CD8-positive, alpha-beta T cell (primary cell): ENCODE measurements at places on chromosomes 3 and 15.

DNA sequence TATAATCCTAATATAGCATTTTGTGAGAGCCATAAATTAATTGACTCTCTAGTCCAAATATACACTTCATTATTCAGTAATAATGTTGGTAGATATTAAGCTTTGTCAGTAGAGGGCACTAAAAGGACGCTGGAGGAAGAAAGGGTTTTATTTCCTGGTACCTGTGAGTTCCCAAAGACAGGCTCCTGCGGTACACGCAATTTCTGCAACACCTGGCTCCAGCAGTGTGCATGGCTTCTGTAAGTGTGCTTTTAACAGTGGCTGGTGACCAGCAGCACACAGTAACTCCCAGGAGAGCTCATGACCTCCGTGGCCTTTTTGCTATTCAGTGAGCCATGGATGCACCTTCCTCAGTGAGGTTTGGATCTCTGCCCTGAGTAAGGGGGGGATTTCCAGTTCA lies 338.3 kb upstream of the ZNF385D start:
- no peak for DNase-seq

- DNase-seq = no peak
Observed at GRCh38 chr15:82922737-82923136, 29.8 kb downstream of the HOMER2 start.

GRCh38 chr3:16109929-16110328 lies 64.6 kb upstream of the GALNT15 start:
- DNase-seq = no peak

GRCh38 chr15:73273181-73274002 lies 95.4 kb downstream of the HCN4 start:
- peak; percentile 56 for DNase-seq
